A172 (cell line): ENCODE measurements at places on chromosomes 11 and 22. TPM values are rescaled to one million over a fixed set of nuclear protein-coding genes. Genes with fewer than 3 reads are reported as not detected.
A peak's percentile ranks its signal among the peaks of the same experiment; 100 is the strongest.

The IGSF22 gene
- total RNA-seq: not detected in 2 replicates

The OR52N4 gene
- total RNA-seq: not detected in 2 replicates

- DNase-seq: no peak
Measured at GRCh38 chr22:43886231-43886630, 5.6 kb downstream of the PNPLA5 start.

- peak; percentile 51 for DNase-seq
Measured at GRCh38 chr22:17830043-17830961, 56.0 kb upstream of the BID start.

GRCh38 chr11:125129316-125129993 is 18.0 kb upstream of the TMEM218 start:
- no peak for DNase-seq
